ENCODE measurements at places on chromosomes 12 and 14.

- DNase-seq: no peak
These were observed 250.5 kb upstream of the SOX5 start for GRCh38 chr12:24200010-24200409.

DNA sequence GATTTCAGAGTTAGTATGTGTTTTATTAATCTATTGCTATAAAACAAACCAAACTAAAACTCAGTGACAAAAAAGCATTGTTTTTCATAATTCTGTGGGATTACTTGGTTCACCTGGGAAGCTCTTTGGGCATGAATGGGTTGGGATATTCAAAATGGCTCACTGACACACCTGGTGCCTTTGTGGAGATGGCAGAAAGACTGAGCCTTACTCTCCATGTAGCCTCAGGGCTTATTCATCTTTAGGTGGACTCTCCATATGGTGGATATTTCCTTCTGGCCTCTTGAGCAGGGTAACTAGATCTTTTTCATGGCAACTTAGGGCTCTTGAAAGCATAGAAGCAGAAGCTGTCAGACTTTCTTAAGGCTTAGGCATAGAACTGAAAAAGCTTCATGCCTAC, 1102.8 kb upstream of the SEL1L start:
- DNase-seq: no peak

- DNase-seq: no peak
These were observed 359.4 kb upstream of the SFSWAP start for GRCh38 chr12:131351319-131352028.

- DNase-seq: no peak
These were observed 152.1 kb downstream of the METTL25 start for GRCh38 chr12:82510386-82510785.

- DNase-seq: no peak
These were observed 207.1 kb downstream of the GALC start for GRCh38 chr14:87785897-87786296.

GRCh38 chr12:62536546-62536945, 69.9 kb downstream of the MON2 start:
- no peak for DNase-seq

GRCh38 chr12:1879633-1880032, 38.8 kb downstream of the CACNA2D4 start:
- DNase-seq: no peak

GRCh38 chr12:77999074-77999715, 168.5 kb downstream of the NAV3 start:
- no peak for DNase-seq

GRCh38 chr14:101893759-101894158, 70.6 kb upstream of the DYNC1H1 start:
- DNase-seq: no peak

GRCh38 chr12:88309546-88309945, 167.4 kb downstream of the TMTC3 start:
- DNase-seq: no peak

DNA sequence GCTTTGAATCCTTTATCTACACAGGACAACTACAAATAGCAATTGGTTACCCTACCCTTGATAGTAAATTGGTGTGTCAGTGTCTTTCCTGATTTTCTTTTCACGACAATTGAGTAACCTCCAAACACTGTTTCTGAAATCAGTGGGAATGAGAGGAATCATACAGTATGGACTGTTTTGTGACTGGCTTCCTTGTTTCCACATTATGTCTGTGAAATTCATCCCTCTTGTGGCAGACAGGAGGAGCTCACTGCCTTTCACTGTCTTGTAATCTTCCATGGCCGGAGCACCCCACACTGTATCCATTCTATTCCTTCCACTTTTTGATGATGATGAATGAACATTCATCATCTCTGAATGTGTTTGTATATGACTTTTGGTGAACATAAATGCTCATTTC, 164.0 kb upstream of the PZP start:
- DNase-seq: no peak

DNA sequence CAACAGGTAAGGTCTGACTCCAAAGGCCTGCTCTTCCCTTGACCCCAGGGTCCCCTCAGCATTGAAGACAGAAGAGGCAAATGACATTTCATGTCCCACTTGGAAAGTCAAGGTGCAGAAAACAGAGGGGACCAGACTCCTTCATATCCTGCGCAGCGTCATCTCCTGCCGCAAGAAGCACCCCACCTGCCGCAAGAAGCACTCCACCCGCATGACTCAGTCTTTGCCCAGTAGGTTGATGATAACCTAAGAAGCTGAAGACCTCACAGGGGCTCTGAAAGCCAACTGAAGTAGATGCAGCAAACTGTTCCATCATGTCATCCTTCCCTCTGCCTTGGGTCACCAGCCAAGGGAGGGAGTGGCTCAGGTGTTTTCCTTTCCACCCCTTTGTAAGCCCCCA, 11.6 kb upstream of the SMUG1 start:
- no peak for DNase-seq

GRCh38 chr14:94923786-94924185, 153.9 kb upstream of the GSC start:
- DNase-seq: no peak

- no peak for DNase-seq
These were observed 383.7 kb downstream of the EMP1 start for GRCh38 chr12:13580206-13580605.

GRCh38 chr12:90303771-90304170, 595.1 kb upstream of the ATP2B1 start:
- no peak for DNase-seq

DNA sequence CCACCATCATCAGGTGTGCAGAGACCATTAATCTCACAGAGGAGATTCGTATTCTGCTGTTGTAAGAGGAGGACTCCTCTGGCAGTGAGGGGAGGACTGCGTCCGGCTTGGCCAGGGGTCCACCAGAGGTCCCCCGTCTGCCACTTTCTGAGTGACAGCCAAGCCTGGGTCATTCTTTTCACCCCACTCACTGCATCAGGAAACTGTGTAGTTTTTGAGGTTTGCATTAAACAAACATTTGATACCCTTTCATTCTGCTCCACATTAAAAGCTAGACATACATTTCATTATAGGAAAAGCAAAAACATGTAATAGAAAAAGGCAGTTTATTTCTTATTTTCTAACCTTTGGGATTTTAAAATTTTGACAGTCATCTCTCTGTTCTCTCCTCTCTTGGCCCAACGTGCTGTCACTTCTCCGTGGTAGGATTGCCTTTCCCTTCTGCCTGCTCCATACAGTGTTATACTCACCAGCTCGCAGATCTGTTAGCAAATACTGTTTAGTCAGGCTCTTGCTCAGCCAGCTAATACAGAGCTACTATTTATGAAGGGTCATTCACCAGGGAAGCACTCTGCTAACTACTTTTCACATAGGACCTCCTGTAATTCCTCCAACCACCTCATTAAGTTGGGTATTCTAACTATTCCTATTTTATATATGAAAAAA, 99.3 kb downstream of the PELI2 start:
- DNase-seq: no peak

GRCh38 chr12:101021911-101022388, 188.1 kb downstream of the SLC5A8 start:
- no peak for DNase-seq

- no peak for DNase-seq
These were observed 5.9 kb upstream of the WASHC3 start for GRCh38 chr12:102067574-102068258.

- DNase-seq: no peak
These were observed 126.7 kb downstream of the CALM1 start for GRCh38 chr14:90523544-90523943.

DNA sequence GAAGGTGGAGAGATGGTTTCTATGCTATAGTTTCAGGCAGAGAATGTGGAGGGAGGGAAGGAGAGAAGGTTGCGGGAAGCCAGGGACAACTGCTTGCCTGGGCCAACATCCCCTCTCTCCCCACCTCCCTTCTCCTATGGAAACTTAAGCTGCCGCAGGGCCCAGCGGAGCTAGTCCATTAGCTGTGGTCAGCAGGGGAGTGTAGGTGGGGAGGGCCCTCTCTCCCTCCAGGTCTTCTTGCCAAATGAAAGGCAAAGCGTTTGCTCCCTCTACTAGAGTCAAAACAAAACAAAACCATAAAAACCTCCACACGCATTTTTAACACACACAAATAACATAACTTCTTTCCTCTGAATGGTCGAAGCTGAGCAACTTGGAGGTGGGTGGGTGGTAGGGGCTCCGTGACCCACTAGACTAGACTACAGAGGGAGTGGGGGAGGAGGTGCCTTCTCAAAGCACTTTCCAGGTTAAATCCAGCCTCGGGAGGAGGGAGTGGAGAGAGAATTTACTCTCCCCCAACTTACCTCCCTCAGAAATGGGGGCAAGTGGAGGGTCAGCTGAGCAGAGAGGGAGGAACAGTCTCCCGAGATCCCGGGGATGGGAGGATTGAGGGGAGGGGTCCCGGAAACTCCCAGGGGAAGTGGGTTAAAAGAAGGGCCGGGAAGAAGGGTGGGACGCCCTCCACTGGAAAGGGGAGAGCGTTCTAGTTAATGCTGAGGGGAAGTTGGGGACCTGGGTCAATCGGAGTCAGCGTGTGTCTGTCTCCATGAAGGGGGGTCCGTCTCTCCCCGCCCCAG, 4.6 kb upstream of the CACNB3 start:
- DNase-seq: no peak

GRCh38 chr12:132451172-132451835, 38.6 kb upstream of the FBRSL1 start:
- no peak for DNase-seq

DNA sequence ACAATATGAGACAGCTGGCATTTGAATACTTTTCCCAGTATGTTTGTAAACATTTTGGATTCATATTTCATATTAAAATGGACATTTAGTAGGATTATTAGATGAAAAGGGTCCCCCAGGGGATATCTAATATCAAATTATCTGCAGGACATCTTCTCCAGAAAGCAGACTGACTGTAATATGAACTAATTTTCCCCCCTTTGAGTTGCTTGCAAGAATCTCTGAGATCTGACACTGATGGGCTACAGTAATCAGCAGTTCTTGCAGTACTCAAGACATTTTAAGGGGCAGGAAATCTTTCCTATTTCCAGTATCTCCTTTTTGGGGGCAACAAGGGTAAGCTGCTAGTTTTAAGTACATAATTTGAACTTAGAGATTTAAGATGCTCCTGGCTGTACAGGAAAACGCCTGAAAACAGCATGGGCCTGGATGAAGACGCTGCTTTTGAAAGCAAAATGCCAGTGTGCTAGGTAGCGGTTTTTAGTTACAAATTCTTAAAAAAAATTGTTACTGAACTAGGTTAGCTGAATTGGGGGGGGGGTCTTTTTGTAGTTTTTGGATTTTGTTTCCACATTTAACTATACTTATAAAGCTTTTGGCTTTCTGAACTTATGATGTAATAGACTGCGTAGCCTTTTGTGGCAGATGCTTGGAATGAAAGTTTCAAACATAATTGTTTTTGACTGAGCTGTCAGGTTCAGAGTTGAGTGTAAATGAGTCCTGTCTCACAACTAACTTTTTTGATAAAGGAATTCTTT, 2.2 kb downstream of the FRMD6 start:
- no peak for DNase-seq

GRCh38 chr12:62698701-62699101, 232.1 kb downstream of the MON2 start:
- DNase-seq: no peak

DNA sequence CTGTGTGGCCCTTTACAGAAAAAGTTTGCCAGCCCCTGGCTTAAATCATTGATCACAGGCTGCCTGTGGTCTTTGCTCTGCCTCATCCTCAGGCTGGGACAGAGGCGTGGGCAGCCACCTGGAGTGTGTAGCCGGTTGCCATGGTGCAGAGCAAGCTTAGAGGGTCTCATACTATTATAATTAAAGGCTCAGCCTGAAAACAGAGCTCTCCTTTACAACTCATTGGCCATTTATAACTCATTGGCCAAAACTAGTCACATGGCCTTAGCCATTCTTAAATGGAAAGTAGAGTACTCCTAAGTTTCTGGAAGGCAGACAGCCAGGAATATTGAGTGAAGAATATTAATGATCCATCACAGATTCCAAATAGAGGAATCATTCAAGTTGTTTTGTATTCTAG, 3.0 kb downstream of the HSP90B1 start:
- no peak for DNase-seq

DNA sequence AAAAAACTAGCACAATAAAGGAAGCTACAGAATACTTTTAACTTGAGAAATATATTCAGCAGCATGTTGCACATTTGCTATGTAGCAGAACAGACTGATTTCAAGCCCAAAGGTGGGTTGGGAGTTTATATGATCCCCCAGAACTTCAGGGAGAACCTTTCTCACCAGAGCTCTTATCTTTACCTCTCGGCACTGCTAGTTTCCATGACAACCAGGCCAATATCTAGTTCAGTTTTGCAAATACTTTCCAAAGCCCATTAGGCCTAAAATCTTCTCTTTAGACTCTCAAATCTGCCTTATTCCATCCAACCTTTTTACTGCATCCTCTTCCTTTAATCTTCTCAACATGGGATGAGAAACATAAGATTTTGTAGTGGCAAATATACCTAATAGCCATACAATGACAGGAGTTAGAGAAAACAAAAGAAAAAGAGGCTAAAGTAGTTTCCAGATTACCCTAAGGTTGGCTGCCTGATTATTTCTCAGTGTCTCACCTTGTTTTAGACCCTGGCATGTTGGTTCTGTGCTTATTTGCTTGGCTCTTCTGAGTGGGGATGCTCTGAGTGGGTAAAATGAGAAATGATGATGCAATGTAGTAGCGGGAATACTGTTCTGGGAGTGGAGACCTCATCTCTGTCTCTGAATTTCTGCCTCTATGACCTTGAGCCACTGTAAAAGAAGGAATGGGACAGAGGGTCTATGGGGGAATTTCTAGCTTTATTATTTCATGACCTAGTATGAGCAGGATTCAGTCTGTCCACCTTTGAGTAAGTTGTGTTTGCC, 427.6 kb upstream of the STXBP6 start:
- no peak for DNase-seq

DNA sequence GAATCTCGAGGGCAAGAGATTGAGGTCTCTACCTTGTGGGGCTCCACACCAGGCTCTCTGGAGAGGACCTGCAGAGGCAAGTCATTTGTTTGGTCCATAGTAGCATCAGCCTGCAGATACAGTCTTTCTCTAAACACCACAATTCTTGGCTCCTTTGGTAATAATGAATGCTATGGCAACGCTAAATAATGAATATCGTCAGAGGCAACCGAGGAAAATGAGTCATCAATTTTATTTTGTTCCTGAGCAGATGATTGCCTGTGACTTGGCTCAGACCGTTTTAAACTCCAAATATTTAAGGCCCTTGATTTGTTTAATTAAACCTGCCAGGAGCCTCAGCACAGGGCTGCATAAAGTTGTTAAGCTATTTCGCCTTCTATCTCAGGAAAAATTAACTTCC, 924.1 kb upstream of the TMEM132C start:
- no peak for DNase-seq

GRCh38 chr12:120825337-120825736, 78.8 kb downstream of the SPPL3 start:
- DNase-seq: no peak

DNA sequence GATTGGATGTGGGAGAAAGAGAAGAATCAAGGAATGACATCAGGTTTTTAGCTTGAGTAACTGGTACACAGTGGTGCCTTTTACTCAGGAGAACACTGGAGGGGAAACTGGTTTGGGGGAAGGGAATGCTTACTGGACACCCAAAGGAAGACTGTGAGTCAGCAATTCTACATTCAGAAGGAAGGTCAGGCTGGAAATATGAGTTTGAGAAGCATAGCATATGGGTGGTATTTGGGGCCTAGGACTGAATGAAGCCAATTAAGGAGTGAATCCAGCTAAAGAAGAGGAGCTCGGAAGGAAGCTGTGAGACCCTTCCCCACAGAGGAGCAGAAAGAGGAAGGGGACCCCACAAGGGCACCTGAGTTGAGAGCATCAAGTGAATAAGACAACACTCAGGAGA, 35.4 kb downstream of the DMAC2L start:
- DNase-seq: no peak

- no peak for DNase-seq
These were observed 139.7 kb downstream of the PRIMA1 start for GRCh38 chr14:93648440-93649168.

GRCh38 chr12:125704803-125705202, 639.6 kb downstream of the AACS start:
- no peak for DNase-seq
